ENCODE measurements at places on chromosomes 4 and X.

- no peak for DNase-seq
Observed at GRCh38 chr4:10041036-10041435, 19.7 kb upstream of the SLC2A9 start.

- DNase-seq: no peak
Observed at GRCh38 chr4:57462843-57463242, 352.7 kb upstream of the IGFBP7 start.

- DNase-seq: no peak
Observed at GRCh38 chrX:17616936-17617335, 120.4 kb upstream of the SCML1 start.

DNA sequence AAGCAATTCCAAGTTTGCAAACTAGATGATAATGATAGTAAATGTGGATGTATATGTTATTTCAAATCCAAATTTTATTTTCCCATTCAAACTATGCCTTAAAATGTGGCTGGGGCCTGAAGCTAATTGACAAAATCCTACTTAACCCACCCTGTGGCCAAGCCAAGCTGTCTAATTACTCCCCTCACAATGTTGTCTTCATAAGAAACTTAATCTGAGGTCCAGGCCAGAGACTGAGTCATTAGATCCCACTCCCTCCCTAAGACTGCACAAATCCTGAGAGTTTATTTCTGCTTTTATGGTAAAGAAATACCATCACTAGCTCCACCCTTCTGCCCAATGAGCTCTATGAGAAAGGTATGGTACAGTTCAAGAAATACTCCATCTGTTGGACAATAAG is 16.6 kb downstream of the SMPX start:
- DNase-seq: no peak

DNA sequence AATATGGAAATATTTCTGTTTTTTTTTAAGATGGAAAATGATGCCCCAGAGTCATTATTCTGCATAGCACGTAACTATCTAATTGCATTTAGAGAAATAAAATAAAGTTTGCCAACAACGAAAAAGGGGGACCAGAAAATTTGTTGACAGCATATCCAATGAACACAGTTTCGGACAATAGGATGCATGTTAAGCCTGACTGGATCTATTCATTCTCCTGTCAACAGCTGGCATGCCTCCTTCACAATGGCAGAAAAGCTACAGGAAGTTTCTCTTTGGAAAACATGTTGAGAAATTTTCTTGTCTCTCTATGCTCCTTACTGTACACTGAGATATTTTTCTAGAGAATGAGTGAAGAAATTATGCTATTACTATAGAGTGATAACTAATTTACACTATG is 262.5 kb downstream of the GRID2 start:
- DNase-seq: no peak

DNA sequence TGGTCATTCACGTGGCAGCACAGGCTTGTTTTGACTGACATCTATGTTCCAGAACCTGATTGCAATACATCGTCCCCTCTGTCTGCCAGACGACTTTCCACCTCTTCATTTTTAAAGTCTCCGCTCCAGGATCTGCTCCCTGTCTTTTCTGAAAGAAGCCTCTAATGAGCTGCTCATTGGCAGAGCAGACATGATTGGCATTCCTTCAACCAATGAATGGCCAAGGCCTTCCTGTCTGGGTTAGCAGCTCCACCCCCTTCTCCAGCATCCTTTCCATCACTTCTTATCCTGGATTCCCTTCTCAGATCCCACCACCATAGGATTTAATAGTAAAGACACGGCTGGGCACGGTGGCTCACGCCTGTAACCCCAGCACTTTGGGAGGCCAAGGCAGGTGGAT is 202.7 kb upstream of the KLF3 start:
- DNase-seq: no peak

- no peak for DNase-seq
Observed at GRCh38 chr4:184732126-184732525, 1.8 kb downstream of the CENPU start.

DNA sequence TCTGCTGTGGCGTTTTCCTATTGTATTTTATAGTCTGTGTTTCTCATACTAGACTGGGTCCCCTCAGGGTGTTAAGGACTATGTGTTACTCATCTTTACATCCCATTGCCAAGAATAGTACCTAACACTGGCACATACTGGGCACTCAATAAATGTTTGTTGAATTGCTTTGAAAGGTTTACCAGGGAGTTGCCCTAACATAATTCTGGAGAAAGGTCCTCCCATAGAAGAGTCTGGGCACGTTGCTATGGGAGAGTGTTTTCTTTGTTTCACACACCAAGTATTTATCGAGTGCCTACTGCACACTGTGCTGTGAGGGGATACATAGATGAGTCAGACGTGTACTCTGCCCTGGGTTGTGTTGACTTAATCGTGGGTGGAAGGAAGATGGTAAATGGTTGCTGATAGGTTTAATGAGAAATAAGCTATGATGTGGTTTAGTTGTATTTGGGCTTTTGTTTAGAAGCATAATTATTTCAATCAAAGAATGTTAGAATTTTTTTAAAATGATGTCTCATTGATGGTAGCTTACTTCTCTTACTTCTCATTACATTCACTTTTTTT is 42.9 kb downstream of the AFF1 start:
- DNase-seq: no peak

GRCh38 chrX:150308532-150309157 is 54.5 kb upstream of the MAMLD1 start:
- no peak for DNase-seq

- no peak for DNase-seq
Observed at GRCh38 chrX:96591421-96591820, 93.2 kb upstream of the DIAPH2 start.

DNA sequence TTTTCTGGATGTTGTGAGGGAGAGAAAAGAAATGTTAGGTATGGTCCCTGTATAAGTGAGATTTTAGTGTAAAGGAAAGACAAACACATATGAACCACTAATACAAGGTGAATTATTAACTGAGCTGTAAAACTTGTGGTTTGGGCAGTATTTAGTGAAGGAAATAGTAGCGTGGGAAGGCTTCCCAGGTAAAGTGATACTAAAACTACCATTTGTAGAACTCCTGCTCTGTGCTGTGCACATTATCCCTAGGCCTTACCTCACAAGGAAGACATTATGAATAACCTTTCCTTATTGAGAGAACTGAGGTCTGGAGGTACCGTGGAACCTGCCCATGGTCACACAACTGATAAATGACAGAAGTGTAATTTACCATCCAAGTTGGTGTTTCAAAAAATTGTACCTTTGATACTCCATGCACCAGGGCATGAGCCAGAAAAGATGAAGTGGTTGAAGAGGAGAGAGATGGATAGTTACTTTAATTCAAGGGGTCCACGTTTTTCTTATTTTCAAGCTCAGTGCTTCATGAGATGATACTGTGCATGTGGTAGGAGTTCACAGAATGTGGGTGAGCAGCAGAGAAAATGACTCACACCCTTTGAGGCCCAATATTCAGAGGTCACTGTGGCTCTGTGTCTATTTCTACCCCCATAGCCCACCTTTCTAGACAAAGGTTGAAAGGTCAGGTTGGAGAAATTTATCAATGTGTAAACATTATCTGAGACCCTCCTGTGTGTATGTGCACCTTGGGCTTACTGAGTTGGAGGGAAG is 2.6 kb upstream of the VSIG4 start:
- no peak for DNase-seq

DNA sequence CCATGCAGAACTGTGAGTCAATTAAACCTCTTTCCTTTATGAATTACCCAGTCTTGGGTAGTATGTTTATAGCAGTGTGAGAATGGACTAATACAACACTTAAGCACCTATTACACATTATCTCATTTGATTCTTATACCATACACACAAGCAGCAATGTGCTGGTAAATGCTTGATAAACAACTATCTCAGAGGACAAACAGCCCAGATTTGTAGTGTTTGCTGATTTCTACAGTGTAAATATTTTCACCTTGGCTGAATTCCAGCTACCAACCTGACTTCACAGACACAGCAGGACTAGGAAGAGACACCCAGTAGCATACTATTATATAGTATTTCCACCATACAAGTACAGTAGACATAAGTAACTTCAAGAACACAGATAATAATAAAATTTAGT is 406.5 kb upstream of the CNKSR2 start:
- no peak for DNase-seq

GRCh38 chr4:107130157-107130556 is 94.0 kb upstream of the DKK2 start:
- DNase-seq: no peak

- DNase-seq: no peak
Observed at GRCh38 chrX:133645256-133645655, 230.0 kb upstream of the GPC4 start.
